ENCODE measurements at places on chromosomes 16 and 17.

- DNase-seq: no peak
Measured at GRCh38 chr17:28509789-28510188, 3.6 kb downstream of the FOXN1 start.

GRCh38 chr17:51763058-51763457, 395.5 kb downstream of the CA10 start:
- DNase-seq: no peak

GRCh38 chr17:78993241-78993956, 13.7 kb upstream of the LGALS3BP start:
- DNase-seq: peak; percentile 42

DNA sequence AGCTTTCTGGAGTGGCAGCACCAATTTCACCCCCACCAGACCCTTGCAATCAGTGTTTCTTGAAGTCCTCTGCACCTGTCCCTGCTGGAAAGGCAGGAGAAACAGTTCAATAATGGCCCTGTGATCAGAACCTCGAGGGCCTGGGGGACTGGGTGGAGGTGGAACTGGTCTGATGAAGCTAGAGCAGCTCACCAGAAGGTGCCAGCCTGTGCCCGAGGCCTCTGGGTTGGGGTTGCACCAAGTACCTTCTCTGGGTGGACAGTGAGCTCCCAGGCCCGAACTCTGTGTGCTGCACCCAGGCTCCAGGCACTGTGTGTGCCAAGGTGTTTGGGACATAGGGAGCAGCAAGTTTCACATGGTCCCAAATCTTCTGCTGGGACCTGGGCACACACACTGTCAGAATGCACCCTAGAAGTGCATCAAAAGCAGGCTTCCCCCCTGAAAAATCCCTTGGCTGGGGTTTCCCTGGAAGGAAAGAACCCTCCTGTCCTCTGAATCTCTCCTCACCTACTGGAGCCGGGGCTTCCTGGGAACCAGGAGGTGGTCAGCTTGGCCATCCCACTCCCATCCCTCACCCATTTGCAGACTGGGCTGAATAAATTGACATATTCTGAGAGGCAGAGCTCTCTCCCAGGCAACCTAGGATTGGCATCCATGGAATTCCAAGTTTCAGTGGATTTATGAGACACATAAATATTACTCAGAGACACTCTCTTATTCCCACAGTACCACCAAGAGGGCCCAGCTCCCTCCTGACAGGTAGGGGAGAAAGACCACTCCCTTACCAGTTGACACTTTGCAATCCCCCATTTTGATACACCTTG, 17.4 kb downstream of the CD300LG start:
- DNase-seq: no peak

DNA sequence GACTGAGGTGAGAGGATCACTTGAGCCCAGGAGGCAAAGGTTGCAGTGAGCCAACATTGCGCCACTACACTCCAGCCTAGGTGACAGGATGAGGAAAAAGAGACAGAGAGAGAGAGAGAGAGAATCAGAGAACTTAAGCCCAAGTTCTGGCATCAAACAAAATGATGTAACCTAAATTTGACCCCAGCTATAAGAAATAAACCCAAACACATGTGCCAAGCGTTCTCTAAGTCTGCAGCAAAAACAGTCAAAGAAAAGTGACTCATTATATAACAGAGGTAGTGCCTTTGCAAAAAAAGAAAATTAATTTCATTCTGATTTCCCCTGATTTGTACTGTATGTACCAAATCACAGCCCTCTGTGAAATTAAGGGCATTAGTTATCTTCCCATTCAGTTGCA, 89.5 kb downstream of the CDH11 start:
- no peak for DNase-seq

DNA sequence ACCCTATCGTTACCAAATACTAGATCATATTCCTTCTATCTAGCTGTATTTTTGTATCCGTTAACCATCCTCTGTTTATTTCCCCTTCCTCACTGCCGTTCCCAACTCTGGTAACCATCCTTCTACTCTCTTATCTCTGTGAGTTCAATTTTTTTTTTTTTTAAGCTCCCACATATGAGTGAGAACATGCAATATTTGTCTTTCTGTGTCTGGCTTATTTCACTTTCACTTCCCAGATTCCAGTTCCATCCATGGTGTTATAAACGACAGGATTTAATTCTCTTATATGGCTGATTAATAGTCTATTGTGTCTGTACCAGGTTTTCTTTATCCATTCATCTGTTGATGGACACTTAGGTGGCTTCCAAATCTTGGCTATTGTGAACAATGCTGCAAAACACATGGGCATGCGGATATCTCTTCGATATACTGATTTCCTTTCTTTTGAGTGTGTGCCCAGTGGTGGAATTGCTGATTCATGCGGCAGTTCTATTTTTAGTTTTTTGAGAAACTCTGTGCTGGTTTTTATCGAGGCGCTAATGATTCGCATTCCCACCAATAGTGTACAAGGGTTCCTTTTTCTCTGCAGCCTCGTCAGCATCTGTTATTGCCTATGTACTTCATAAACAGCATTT, 599.6 kb downstream of the TMEM114 start:
- no peak for DNase-seq

DNA sequence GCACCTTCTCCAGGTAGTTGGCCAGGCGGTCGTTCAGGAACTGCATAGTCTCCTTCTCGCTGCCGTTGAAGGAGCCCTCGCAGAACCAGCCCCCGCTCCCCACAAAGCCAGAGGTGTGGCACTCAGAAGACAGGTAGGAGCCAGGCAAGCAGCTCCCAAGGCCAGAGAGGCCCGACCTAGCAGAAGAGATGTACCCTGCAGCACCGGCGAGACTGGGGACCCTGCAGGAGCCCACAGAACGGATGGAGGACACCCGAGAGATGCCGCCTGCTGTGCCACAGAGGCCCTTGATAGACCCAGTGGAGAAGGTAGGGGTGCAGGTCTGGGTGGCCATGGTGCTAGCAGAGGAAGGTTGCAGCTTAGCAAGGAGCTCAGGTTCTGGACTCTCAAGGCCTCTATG, at the start of gene KRT36:
Gene KRT36, minus strand, starts transcription at position 380 of the 400 bp plus-strand sequence. Its CDS starts 46 bp downstream, at position 334.
- DNase-seq: no peak

- DNase-seq: no peak
Measured at GRCh38 chr17:68847711-68848110, 107.5 kb downstream of the ABCA8 start.

DNA sequence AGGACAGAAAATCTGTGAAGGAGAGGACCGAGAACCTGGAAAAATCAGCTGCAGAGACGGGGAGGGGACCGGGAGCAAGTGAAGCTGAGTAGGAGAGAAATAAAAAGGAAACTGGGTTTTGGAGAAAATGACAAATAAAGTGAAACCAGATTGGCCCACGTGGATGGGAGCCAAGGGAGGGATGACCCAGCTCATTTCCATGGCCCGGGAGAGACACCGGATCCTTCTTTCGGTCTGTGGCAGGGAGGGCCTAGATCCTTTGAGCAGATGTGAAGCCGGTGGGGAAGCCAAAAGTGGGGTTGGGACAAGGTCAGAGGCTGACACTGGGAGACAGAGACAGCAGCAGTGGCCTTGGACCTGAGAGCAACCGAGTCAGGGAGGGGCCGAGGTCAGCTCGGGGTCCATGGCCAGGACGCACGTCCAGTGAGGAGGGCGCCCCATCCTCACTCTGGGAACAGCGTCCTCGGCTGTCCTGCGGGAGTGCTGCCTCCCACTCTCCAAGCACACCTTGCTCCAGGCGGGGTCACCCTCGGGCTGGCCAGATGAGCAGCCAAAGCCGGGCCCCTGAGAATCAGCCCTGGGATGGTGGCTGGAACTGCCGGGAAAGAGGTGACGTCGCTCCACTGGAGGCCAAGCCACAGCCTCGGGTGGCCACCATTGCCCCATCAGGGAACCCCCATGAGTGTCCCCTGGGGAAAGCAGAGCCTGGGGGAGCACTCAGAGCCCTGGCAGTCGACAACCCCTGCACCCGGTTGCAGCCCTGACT, 50.8 kb upstream of the CDR2 start:
- DNase-seq: no peak

GRCh38 chr16:11611871-11612664, 25.3 kb upstream of the LITAF start:
- DNase-seq: no peak

- DNase-seq: no peak
Measured at GRCh38 chr16:11038305-11038704, 93.9 kb downstream of the CLEC16A start.

DNA sequence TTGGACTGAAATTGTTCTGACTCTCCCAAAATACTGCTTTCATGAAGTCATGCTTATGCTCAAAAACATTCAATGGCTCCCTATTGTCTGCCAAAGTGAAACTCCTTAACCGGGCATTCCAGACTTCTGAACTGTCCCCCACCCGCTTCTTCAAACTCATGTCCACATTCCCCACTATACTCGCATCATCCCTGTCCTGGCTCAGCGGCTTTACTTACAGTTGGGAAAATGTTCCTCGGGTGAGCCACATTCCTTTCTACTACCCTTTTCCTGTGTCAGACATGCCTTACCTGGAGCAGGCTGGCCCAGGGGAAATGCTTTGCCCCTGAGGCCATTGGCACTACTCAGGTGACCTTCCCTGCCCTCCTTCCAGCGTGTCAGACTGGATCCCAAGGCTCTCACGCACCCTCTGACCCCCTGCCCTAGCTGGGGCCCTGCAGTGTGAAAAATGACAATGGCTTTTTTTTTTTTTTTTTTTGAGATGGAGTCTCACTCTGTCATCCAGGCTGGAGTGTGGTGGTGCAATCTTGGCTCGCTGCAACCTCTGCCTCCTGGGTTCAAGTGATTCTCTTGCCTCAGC, 5.3 kb downstream of the CYGB start:
- no peak for DNase-seq

GRCh38 chr16:68707340-68708152, 29.5 kb upstream of the CDH1 start:
- DNase-seq: no peak

GRCh38 chr17:38920374-38921291, 4.8 kb upstream of the LASP1NB start:
- no peak for DNase-seq

DNA sequence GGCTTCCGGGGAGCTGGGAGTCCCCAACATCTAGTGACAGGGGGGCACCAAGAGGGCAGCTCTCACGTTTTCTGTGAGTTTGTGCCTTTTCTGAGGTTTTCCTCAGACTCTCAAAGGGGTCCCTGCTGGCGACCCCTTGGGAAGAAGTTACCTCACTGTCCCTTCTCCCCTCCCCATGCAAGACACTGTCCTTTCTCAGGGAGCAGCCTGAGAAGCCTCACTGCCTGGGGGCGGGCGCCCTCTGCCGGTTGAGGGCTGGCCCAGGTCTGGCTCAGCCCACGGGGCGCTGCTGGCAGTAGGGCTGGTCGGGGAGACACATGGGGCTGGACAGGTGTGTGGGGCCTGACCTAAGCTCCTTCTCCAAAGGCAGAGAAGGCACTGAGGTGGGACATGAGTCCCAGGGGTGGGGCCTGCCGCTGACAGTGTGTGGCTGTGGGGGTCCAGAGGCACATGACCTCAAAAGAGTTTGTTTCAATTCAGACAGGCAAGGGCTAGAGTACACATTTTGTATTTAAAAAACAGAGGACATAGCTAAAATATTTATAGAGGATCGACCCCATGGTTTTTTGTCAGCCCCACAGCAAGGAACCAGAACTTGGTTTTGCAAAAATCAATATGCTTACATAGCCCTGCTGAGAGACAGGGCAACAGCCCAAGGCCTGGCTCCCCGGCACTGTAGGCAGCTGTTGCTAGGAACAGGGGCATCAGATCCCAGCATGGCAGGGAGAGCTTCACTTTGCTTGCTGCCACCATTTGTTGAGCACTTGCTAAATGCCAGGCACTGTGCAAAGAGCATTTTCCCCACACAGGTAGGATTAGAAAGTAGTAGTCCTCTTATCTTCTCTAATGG, 18.5 kb upstream of the ALDH3A1 start:
- DNase-seq: peak; percentile 71

- no peak for DNase-seq
Measured at GRCh38 chr16:86546638-86547013, 8.4 kb downstream of the MTHFSD start.

GRCh38 chr16:89701425-89702406, at the start of gene SPATA2L:
Gene SPATA2L, minus strand, starts transcription at chr16:89701705. Its CDS starts 473 bp downstream, at chr16:89701232.
- peak; percentile 96 for DNase-seq

GRCh38 chr16:9797306-9797705, 384.9 kb downstream of the GRIN2A start:
- DNase-seq: no peak

GRCh38 chr16:52558448-52558847, 11.5 kb upstream of the TOX3 start:
- no peak for DNase-seq

- DNase-seq: no peak
Measured at GRCh38 chr17:82627405-82627804, 20.8 kb downstream of the WDR45B start.

GRCh38 chr17:55340686-55341085, 75.9 kb downstream of the HLF start:
- no peak for DNase-seq

- DNase-seq: no peak
Measured at GRCh38 chr16:78894886-78895285, 705.7 kb downstream of the MAF start.
